Suppressor macrophage treated with lipopolysaccharide for 4 hours (primary cell): ENCODE measurements at places on chromosomes 6 and 20.

DNA sequence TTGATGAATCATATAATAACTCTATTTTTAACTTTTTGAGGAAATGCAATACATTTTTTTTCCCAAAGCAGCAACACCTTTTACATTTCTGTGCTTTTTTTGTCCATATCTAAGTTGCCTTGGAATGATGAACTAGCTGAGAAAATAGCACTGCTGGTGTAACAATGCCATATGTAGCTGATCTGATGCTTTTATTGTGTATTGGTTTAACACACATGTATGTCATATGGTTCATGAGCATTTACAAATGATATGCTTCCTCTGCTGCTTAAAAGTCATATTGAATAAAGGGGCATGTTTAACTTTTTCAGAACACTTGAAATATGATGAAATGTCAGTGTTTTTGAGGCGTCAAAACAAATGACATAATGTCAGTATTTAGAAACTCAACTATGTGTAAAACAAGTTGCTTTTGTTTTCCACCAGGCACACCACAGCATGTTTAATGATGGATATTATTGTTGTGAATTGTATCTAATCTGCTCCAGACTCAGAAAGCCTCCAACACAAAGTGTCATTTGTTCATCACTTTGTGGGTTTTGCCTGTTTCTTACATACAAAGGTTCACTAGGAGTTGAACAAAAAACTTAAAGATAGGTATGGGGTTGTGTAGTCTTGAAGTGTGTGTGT lies 775.8 kb upstream of the FLRT3 start:
- DNase-seq, result no peak

GRCh38 chr6:163494279-163494727 lies 79.8 kb downstream of the QKI start:
- DNase-seq, result no peak

DNA sequence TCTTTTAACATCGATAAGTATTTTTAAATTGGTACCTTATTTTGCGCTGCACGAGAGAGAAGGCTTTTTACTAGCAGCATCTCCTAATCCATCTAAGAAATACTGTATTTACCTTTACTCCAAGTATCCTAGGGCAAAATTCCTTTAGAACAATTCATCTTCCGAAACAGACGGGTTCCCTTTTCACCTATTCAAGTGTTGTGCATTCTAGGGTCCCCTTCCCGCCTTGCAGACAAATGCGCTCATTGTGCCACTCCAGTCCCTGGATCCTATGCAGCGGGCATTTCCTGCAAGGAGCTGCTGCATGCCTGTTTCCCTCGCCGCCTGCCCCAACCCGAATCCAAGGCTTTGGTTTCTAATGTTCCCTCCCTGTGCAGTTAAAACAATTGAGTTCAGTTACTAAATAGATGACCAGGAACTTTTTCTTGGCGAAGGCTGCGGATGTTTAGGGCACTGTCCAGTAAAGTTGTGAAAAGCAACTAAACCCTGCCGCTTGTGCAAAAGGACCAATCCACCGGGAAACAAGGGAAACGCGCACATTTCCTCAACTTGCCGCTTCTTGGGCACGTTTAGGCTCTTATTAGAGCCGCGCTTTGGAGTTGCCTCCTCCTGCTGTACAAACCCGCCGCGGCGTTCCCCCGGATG lies 556 bp upstream of the SCAF8 start:
- DNase-seq, result no peak

DNA sequence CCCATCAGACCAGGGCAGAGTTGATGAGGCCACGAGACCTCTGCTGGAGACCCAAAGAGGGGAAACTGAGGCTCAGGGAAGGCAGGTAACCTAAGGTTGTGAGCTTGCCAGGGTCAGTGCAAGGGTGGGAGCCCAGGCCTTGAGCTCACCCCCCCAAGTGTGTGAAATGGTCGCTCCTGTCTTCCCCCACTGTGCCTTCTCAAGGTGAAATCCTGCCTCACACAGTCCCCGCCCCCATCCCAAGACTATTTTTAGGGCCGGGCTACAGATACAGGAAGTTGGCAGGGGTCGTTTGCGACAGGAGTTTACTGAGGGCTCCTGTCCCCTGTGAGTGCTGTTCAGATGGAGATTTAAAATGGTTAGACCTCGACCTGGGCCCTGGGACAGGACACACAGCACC lies 18.7 kb upstream of the GATA5 start:
- no peak for DNase-seq

GRCh38 chr6:36703081-36703606 lies 5.5 kb downstream of the RAB44 start:
- DNase-seq, result no peak
